MG63 (cell line): ENCODE measurements at places on chromosomes 1 and 21.
A peak's percentile ranks its signal among the peaks of the same experiment; 100 is the strongest.

DNA sequence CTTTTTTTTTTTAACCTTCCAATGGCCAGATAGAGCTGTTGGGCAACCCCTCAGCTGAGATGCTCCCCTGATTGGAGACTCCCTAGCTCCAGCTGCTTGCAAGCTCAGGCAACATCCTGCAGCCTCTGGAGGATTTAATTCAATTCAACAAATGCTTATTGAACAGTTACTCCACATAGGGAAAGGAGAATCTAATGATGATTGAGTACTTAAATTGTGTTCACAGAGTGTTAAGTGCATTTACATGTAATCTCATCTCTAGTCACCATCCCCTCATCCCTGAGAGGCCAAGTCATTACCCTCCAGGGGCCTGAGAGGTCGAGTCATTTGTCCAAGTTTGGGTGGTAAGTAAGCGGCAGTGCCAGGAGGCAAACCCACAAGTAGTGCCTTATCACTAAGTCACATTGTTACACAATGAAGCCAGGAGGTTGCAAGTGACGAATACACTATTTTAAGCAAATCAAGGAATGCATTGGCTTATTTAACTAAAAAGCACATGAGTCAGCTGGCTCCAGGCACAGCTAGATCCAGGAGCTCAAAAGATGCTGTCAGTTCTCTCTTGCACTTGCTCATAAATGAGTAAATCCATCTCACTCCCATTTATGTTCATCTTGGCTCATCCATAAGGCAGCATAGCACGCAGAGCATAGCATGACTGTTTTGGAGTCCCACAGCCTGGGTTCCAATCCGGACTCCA lies 64.3 kb downstream of the OPTC start:
- DNase-seq, result peak; percentile 97

- DNase-seq, result no peak
Observed at GRCh38 chr1:64310760-64311159, 107.3 kb downstream of the UBE2U start.

GRCh38 chr1:183310753-183311479 lies 107.3 kb downstream of the NMNAT2 start:
- DNase-seq, result no peak

GRCh38 chr1:165536016-165536415 lies 7.8 kb upstream of the LRRC52 start:
- DNase-seq, result no peak

- peak; percentile 14 for DNase-seq
Observed at GRCh38 chr1:211520641-211521040, 28.7 kb upstream of the RD3 start.

GRCh38 chr1:62230718-62231117 lies 36.1 kb downstream of the L1TD1 start:
- peak; percentile 49 for DNase-seq

GRCh38 chr21:29347274-29347681 lies 48.6 kb downstream of the BACH1 start:
- DNase-seq, result no peak

- DNase-seq, result no peak
Observed at GRCh38 chr1:21366288-21366687, 73.6 kb upstream of the NBPF3 start.

DNA sequence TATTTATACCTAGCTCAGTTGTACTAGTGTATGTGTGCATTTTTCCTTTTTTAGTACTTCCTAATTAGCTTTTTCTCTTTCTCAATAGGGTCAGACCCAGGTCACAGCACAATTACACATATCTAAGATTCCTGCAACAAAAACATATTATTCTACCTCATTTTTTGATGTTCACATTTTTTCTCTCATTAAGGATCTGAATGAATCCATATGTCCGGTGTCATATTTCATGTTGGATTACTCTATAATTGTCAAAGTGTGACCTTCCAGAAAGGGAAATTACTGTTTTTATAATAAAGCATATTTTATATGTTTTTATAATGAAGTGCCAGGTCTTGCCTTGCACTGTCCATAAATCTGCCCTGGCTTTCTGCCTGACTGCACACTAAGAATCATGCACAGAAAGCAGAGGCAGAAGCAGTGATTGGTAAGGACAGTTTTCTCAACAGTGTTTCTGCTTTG lies 143.7 kb downstream of the KCNT2 start:
- peak; percentile 53 for DNase-seq

DNA sequence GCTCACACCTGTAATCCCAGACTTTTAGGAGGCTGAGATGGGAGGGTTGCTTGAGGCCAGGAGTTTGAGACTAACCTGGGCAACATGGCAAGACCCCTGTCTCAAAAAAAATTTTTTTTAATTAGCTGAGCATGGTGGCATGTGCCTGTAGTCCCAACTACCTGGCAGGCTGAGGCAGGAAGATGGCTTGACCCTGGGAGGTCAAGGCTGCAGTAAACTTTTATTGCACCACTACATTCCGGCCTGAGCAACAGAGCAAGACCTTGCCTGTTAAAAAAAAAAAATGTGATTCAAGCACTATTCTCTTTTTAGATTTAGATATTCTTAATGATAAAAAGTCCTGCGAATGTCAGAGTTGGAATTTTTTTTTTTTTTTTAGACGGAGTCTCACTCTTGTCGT lies 102.5 kb upstream of the L1TD1 start:
- DNase-seq, result no peak

DNA sequence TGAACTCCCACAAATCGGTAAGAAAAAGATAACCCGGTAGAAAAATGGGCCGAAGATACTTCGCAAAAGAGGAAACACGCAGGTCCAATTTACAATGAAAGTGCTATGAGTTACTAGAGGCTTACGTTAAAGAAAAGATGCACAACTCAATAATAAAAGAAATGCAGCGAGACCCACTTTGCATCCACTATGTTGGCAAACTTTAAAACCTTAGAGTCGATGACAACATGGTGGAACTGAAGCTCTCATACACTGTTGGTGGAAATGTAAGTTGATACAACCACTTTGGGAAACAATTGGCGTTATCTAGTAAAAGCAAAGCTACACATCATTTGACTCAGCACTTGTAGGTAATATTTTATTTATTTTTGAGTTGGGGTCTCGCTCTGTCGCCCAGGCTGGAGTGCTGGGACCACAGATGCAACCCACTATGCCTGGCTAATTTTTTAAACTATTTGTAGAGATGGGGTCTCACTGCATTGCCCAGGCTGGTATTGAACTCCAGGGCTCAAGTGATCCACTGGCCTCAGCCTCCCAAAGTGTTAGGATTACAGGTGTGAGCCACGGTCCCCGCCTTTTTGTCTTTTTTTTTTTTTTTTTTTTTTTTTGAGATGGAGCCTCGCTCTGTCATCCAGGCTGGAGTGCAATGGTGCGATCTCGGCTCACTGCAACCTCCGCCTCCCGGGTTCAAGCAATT lies 696 bp upstream of the GPATCH3 start:
- no peak for DNase-seq

DNA sequence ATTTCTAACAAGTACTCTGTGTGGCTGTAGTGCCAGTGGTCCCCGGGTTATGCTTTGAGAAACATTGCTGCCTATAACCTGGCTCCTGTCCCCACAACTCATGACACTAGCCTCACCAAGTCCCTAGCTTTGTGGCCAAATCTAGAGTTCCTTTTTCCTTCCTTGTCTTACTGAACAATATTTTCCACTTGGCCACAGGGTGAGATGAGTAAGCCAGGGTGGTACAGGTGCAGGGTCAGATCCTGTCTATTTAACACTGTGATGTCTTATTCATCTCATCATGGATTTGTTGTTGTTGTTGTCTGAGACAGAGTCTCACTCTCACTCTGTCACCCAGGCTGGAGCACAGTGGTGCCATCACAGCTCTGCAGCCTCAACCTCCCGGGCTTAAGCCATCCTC lies 18.6 kb downstream of the ARMH1 start:
- no peak for DNase-seq
